Heart right ventricle (tissue), 16 donors: ENCODE measurements at places on chromosomes 3 and 15. TPM values are rescaled to one million over a fixed set of nuclear protein-coding genes. Genes with fewer than 3 reads are reported as not detected.

SLITRK3 gene
- not detected for polyA plus RNA-seq

DNA sequence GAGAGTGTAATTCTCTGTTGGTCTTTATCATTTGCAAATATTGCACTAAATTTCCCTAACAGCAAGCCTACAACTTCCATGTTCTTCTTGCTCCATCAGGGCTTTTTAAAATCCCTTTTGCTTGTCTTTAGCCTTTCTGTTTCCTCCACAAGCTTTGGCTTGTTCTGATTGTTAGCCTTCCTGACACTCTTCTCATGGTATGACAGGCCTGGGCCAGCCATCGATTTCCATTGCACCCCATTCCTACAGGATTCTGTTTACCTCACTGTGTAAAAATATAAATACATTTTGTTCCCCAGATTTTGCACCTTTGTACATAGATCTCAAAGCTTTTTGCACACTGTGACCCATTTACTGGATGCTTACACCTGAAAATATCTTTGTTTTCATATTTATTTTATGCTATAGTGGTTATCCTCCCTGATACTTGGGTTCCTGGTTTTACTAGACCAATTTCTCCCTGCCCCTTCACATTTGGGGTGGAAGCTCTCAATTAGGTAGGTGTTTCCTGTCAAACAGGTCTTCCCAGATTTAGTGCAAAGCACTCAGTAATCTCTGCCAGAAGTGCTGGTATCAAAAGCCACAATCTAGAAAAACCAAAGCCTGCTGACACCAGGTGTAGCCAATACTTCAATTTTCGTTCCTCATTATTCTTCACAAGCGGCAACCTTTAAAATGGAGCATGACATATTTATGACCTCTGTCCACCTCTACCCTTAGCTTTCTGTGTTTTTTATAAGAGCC is 57.9 kb upstream of the PPP2R3A start:
- DNase-seq: no peak

GALNT15 gene
- polyA plus RNA-seq: 8.0 TPM

DNA sequence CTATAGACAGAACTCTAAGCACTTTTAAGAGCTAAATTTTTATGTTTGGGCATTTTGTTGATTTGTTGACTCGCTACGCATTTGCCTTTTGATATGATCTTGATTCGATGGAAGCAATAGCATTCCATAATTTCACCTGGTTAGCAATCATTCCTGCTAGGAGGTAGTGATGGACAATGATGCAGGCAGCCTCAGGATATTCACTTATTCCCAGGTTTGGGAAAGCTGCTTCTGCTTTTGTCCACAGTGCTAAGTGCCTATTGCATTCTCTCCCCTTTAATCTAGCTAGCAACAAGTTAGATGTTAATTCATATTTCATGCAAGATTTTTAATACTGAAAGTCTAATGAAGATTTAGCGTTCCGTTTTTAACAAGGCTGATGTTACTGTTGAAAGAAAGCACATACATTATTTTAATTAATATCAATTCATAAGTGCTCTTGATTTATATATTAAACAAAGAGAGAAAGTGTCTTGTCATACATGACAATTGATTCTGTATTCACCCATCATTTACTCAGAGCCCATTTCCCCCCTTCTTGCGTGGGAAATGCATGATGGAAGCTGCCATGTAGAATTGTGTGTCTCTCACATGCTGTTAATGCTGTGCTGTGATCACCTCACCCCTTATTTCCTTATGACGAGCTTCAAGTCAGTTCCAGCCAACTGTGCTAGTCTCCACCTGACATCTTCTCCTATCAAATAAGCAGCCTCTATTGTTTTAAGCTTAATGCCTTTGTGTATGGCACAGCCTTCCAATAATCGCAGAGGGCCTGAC is 53.0 kb upstream of the TMCO5A start:
- DNase-seq: no peak
